ENCODE measurements at places on chromosomes 7 and 10.
A peak's percentile ranks its signal among the peaks of the same experiment; 100 is the strongest.

- no peak for DNase-seq
Measured at GRCh38 chr7:25930492-25931048, 221.4 kb upstream of the NFE2L3 start.

GRCh38 chr10:88244781-88245625 lies 338.1 kb downstream of the RNLS start:
- no peak for DNase-seq

DNA sequence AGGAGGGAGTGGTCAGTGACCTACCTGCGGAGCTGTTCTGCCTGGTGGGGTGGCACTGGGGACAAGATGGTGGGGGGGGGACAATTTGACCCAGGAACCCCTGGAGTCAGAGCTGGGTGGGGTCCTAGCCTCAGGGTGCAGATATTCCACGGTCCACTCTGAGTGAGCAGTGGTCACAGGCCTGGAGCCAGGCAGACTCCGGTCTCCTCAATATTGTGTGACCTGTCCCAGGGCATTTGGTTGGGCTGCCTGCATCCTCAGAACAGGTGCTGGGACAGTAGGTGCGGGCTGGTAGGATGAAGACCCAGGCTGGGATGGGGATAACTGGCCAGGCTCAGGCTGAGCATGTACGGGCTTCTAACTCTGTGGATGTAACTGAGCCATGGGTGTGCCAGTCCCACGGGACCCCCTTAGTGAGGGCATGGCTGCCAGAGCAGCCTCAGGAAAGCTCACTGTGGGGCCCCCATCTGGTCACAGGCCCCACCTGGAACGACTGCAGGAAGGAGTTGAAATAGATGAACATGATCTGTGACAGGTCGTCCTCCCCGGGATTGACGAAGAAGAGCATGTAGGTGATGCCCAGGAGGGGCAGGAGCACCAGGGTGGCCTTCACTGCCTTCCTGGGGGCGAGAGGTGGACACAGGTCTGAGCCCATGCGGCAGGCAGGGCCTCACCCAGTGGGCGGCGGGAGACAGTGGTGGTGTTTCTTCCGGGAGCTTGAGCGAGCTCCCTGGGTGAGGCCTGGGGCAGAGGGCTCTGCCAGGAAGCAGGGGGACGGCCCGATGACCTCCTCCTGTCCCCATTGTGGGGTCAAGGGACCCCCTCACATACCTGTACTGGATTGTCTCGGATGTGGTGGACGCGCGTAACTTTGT lies 26.9 kb downstream of the CRHR2 start:
- no peak for DNase-seq

GRCh38 chr10:127976701-127977356 lies 69.9 kb downstream of the PTPRE start:
- peak; percentile 26 for DNase-seq

DNA sequence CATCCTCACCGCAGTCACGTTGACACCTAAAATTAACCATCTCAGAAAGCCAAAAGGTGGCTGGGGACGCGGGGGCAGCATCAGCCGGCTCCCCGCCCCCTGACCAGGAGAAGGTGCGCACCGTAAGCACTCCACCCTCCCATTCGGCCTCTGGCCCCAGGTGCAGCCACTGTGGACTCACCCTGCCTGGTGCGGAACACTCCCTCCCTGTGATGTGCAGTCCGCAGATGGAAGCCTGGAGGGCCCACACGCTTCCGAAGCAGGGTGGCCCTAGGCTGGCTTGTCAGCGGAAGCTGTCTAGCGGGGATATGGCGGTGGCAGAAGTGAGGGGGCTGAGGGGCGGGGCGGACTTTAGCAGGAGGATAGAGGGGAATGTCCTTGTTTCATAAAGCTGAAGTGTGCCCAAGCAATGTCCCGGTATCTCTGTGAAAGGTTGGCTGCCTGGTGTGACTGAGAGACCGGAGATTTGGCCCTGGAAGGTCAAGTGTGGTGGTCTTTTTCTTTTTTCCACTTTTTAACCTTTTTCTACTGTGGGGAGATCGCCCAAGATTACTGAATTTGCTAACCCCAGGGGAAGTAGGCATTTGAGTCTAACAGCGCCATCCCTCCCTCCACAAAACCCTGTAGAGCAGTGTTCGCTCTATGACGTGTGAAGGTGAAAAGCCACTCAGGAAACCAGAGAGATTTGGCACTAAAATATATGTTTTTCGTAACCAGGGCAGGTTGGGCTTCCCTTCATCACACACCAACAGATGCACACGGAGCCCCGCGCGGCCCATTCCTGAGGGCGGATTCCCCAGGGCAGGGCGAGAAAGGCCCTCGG lies 74.7 kb downstream of the CXCL12 start:
- no peak for DNase-seq

DNA sequence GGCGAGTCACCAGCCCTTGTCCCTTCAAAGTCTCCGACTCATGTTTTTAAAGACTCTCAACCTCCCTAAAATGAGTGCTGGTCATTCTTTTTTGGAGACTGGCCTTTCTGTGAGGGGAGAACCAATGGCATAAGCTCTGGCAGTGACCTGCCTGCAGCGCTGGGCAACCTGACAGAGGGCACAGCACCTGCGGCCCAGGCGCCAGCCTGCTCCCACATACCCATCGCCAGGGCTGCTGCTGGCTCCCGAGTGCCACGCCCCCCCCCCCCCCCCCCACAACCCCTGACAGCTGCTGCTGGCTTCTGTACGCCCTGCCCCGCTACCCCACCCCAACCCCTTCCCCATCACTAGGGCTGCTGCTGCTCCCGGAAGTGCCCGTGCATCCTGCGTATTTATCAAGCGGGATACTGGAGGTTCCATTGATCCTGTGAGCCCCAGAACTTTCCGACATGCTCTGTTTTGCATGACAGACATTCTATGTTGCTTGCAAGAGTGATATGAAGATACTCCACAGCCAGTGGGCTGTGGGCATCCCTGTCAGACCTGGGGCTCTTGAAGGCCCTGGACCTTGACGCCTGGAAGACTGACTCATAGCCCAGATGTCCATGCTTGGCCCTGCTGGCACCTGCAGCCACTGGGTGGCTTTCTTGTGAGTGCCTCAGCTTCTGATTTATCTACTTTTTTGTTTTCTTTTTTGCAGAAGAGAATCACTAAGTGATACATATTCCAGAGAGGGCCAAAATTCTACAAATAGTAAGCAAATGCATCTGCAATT lies 243.9 kb downstream of the ZMYND11 start:
- DNase-seq, result no peak

DNA sequence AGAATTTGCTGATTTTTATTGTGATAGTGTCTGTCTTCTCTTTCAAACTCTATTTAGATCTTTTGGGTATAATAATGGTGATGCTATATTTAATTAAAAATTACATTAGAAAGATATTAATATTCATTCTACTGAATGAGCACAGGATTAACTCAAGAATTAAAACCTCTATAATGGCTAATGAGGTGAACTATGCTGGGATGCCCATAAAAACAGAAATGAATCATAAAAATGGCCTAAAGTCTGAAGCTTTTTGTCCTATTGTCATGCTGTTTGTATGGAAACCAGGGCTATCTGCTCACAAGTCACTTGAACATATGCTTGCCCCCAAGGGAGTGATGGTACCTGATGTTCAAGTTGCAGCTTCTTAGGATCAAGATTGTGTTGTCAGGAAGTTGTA lies 76.2 kb upstream of the ICA1 start:
- no peak for DNase-seq

GRCh38 chr7:4731803-4732202 lies 43.6 kb upstream of the AP5Z1 start:
- DNase-seq, result no peak

DNA sequence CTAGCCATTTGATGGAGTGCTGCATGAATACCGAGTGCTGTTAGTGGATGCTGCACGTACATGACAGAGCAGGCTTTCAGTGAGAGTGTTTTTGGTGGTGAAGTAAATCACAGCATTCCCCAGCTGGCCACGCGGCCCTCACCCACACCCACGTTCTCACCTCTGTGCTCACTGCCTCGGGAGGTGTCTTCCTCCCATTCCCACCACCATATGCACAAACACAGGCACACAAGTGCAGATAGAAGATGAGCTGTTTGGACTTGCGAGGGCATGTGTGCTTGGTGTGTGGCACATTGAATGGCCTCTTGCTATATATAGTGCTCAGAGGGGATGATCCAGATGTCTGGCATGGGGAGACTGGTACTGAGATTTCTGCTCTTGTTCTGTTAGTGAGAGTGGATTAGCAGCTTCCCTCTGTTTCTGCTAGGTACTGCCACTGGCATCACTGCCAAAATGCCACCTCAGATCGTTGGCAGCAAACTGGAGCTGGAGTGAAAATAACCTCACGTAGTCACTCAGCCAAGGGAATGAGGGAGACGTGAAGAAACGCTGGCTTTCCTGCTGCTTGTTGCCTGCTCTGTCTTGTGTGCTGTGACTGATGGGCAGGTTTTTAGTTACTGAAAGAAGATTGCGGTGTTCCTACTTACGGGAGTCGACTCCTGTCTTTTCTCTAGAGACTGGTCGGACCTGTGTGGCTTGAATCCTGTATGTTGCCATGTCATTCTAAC lies 19.1 kb downstream of the DNAJB6 start:
- DNase-seq, result peak; percentile 40

DNA sequence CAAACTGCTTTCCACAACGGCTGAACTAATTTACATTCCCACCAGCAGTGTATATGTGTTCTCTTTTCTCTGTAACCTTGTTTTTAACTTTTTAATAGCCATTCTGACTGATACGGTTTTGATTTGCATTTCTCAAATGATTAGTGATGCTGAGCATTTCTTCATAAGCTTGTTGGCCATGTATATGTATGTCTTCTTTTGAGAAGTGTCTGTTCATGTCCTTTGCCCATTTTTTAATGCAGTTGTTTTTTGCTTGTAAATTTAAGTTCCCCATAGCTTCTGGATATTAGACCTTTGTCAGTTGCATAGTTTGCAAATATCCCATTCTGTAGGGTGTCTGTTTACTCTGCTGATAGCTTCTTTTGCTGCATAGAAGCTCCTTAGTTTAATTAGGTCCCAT lies 6.1 kb downstream of the ZNF786 start:
- DNase-seq, result no peak

GRCh38 chr10:100779329-100779728 lies 33.9 kb downstream of the PAX2 start:
- no peak for DNase-seq

DNA sequence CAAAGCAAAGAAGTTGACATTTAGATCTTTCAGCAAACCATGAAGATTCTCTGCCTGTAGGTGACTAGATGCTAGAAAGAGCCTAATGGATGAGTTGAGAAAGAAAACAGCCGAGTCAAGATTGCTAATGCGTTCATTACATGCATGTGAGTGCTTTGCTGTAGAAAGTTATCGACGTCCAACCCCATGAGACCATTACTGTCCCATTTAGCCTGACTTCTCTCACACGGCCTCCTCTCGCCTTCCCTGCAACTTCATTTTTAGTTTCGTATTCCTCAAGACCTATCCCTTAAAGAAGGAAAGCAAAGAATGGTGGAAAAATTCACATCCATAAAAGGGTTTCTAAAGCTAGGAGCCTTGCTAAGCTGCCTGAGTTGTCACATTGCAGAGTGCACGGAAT lies 113.7 kb upstream of the DPP6 start:
- no peak for DNase-seq

DNA sequence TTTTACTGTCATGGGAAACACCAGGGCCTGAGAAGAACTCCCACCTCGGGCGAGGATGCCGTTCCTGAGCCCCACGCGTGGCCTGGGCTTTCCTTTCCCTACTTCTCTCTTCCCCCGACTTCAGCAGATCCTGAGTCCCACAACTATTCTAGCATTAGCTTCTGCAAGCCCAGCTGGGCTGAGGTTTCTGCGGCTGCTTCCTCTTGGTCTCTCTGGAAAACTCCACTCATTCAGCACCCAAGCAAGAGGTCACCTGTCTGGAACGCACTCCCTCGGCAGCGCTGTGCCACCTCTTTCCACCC lies 761 bp upstream of the DOCK1 start:
- DNase-seq, result no peak
